ENCODE measurements at places on chromosomes 1 and 21. TPM values are rescaled to one million over a fixed set of nuclear protein-coding genes. Genes with fewer than 3 reads are reported as not detected.

HES5 gene
- 0.22 TPM for total RNA-seq

RGS16 gene
- 4.3 TPM for total RNA-seq

OR6K3 gene
- not detected for total RNA-seq

ST6GALNAC5 gene
- 0.19 TPM for total RNA-seq

UMODL1 gene
- total RNA-seq, result 0.10 TPM

ABCA4 gene
- 0.20 TPM for total RNA-seq

ASAP3 gene
- total RNA-seq, result 32.1 TPM

ADORA1 gene
- total RNA-seq, result 5.7 TPM

GRCh38 chr1:36304970-36305914 is 926 bp upstream of the SH3D21 start:
- peaks cover 29% of the 10 kb centered on the region for H3K36me3 ChIP-seq
- H3K4me1 ChIP-seq, result peaks cover 23% of the 10 kb centered on the region
- DNase-seq, result no peak
- no peak overlapping the region for H3K4me3 ChIP-seq
- H3K27me3 ChIP-seq, result no peaks in the 10 kb centered on the region

- H3K4me1 ChIP-seq, result no peaks in the 10 kb centered on the region
- no peak overlapping the region for H3K4me3 ChIP-seq
- H3K27me3 ChIP-seq, result peaks cover 5% of the 10 kb centered on the region
- H3K36me3 ChIP-seq, result no peaks in the 10 kb centered on the region
- DNase-seq, result no peak
Observed at GRCh38 chr1:6998267-6998666, 213.0 kb downstream of the CAMTA1 start.

- H3K27me3 ChIP-seq, result no peaks in the 10 kb centered on the region
- DNase-seq, result no peak
- no peaks in the 10 kb centered on the region for H3K4me1 ChIP-seq
- H3K4me3 ChIP-seq, result no peak overlapping the region
- H3K36me3 ChIP-seq, result peaks cover 15% of the 10 kb centered on the region
- H3K27ac ChIP-seq, result no peak overlapping the region
Observed at GRCh38 chr1:27333717-27334279, 8.0 kb upstream of the SYTL1 start.

DNA sequence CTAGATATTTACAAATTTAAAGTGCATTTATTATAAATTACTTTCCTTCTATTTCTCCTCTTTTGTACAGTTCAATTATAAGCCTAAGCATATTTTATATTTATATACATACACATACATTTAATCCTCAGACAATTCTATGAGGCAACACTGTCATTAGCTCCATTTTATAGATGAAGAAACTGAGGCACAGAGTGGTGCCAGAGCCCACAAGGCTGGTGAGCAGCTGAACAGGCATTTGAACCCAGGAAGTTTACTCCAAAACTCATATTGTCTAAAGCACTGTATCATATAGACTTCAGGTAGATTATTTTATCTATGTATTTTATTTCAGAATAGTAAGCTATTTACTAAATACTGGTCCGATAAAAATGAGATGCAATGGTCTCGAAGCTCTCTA is 52.3 kb downstream of the PTP4A2 start:
- no peaks in the 10 kb centered on the region for H3K4me1 ChIP-seq
- no peak for DNase-seq
- H3K4me3 ChIP-seq, result no peak overlapping the region
- H3K27me3 ChIP-seq, result no peaks in the 10 kb centered on the region
- no peaks in the 10 kb centered on the region for H3K36me3 ChIP-seq
- H3K27ac ChIP-seq, result no peak overlapping the region

DNA sequence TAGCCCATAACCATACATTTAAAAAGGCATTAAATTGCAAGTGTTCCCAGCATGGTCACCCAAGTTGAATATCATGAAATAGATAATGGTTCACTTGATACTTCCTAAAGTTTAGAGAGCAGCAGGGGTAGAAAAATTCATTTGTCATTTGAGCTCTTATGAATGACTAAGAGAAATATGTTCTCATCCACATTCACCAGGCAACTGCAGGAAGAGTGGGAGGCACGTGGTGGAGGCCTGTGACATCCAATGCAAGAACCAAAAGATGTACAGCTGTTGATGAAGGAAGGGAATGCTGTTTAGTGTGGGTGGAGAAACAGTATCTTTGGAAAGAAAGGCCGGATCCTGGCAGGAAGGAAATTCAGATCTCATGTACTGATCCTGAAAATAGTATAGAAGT is 473.1 kb downstream of the ADGRL2 start:
- H3K4me1 ChIP-seq, result no peaks in the 10 kb centered on the region
- no peaks in the 10 kb centered on the region for H3K27me3 ChIP-seq
- H3K27ac ChIP-seq, result no peak overlapping the region

DNA sequence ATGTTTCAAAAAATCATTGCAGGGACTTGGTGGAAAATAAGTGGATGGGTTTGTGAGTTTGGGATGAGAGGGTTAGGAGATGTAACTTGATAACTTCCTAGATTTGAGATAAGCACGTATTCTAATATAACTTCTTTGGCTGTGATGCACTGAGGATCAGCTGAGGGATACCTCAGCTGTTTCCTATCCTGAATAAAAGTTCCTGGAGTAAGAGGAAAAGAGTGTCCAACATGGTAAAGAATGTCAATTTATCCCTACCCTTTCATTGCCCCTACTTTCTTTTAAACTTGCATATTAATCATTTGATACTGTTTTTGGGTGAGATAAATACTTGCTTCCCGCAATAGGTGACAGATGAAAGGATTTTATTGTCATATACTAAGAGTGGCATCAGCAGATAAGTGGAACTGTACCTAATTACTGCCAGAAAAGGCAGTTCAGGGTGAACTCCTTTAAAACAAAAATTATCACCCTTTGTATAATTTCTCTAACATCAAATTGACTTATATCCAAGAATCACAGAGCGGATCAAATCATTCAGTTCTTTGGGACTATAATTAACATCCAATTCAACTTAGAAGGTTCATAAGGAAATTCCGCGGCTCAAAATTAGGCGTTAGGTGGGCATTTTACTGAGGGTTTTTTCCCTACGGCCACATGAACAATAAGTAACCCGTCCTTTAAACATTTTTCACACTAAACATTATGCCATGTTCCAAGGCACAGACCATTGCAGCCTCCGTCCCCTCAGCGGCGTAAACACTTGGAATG is 1.4 kb upstream of the SUCO start:
- DNase-seq, result no peak
- H3K4me1 ChIP-seq, result peaks cover 3% of the 10 kb centered on the region
- no peaks in the 10 kb centered on the region for H3K36me3 ChIP-seq
- H3K4me3 ChIP-seq, result peak overlapping the region; percentile 95
- no peaks in the 10 kb centered on the region for H3K27me3 ChIP-seq
- peak overlapping the region; percentile 98 for H3K27ac ChIP-seq

- H3K27ac ChIP-seq, result no peak overlapping the region
- H3K27me3 ChIP-seq, result no peaks in the 10 kb centered on the region
- peaks cover 7% of the 10 kb centered on the region for H3K36me3 ChIP-seq
- H3K4me1 ChIP-seq, result peaks cover 39% of the 10 kb centered on the region
- H3K4me3 ChIP-seq, result no peak overlapping the region
Observed at GRCh38 chr1:206498685-206499084, 8.6 kb upstream of the RASSF5 start.

DNA sequence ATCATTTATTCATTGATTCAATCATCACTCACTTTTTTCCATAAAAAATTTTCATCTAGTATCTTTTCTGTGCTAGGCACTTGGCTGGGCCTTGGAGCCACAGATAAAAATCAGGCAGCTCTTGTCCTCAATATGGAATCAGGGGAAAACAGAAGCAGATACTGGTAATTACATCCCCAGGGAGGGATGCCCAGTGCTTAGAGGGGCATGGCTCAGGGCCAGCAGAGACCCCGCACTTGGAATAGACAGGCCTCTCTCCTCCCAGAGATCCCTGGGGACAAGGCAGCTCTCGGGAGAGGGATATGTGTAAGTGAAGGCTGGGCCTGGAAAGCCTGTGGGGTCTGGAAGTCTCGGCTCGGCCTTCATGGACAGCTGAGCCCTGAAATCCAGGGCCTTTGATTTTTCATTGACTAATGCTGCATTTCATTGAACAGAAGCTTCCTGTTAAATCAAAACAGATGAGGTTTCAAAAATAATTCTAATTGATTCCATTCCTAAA is 180.4 kb downstream of the FOXD2 start:
- no peak overlapping the region for H3K27ac ChIP-seq
- no peaks in the 10 kb centered on the region for H3K36me3 ChIP-seq
- H3K4me1 ChIP-seq, result no peaks in the 10 kb centered on the region
- no peak overlapping the region for H3K4me3 ChIP-seq
- no peak for DNase-seq

- no peak overlapping the region for H3K4me3 ChIP-seq
- no peak for DNase-seq
- H3K4me1 ChIP-seq, result no peaks in the 10 kb centered on the region
Observed at GRCh38 chr1:230502306-230502705, 76.2 kb upstream of the PGBD5 start.

GRCh38 chr1:923131-923990 is at the start of gene SAMD11:
Gene SAMD11, plus strand, starts transcription at chr1:923923. Its CDS starts 509 bp downstream, at chr1:924432.
- H3K4me1 ChIP-seq, result peaks cover 23% of the 10 kb centered on the region
- H3K27ac ChIP-seq, result no peak within 1 kb of the TSS
- peak within 1 kb of the TSS; percentile 51 for H3K4me3 ChIP-seq
- no peaks in the 10 kb centered on the region for H3K36me3 ChIP-seq
- peaks cover 18% of the 10 kb centered on the region for H3K27me3 ChIP-seq

DNA sequence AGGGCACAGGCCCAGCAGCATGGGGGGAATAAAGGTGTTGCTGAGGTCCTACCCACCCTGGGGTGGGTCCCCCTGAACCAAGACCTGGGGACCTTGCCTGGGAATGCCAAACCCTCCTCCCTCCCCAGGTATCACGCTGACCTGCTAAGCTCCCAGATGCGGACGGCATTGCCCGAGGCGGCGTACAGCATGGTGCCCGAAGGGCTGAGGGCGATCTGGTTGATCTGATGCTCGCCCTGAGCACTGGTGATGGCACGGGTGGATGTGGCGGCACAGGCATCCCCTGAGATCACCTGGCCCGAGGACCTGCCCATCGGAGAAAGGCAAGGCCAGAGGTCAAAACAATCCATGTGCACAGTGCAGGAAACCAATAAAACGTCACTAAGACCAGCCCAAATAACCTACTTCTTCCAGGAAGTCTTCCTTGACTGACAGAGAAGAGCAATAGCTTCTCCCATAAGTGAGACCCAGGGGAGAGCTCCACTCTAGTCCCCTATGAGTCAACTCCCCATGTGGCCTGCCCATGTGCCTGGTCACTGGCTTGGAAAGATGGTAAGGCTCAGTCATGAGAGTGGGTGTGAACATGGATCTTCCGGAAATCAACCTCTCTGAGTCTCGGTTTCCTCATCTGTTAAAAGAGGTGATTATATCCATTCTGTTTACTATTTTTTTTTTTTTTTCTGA is 46.3 kb downstream of the KIF21B start:
- no peaks in the 10 kb centered on the region for H3K36me3 ChIP-seq
- no peaks in the 10 kb centered on the region for H3K4me1 ChIP-seq
- no peak overlapping the region for H3K4me3 ChIP-seq
- H3K27me3 ChIP-seq, result no peaks in the 10 kb centered on the region
- H3K27ac ChIP-seq, result no peak overlapping the region

- DNase-seq, result no peak
- H3K27ac ChIP-seq, result no peak overlapping the region
- no peak overlapping the region for H3K4me3 ChIP-seq
- H3K36me3 ChIP-seq, result no peaks in the 10 kb centered on the region
- no peaks in the 10 kb centered on the region for H3K27me3 ChIP-seq
- H3K4me1 ChIP-seq, result peaks cover 6% of the 10 kb centered on the region
Observed at GRCh38 chr1:40393173-40393572, 19.6 kb downstream of the SMAP2 start.

DNA sequence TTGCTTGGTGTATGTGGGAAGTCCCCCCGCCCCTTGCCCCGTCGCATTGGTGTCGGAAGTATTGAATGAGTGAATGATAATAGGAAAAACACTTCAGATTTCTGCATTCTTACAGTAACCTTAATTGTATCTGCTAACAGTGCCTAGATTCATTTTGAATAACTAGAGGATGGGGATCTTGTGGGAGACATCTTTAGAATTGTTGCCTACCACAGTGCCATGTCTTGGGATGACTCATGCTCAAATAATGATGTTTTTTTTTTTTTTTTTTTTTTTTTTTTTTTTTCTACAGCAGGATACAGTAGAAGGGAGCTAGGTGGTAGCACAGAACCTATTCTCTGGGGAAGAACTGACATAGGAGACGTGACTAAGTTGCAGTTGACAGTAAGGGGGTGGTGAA is 237.9 kb downstream of the USP25 start:
- H3K27ac ChIP-seq, result no peak overlapping the region
- H3K27me3 ChIP-seq, result no peaks in the 10 kb centered on the region
- H3K4me3 ChIP-seq, result no peak overlapping the region
- peaks cover 9% of the 10 kb centered on the region for H3K4me1 ChIP-seq
- no peaks in the 10 kb centered on the region for H3K36me3 ChIP-seq

DNA sequence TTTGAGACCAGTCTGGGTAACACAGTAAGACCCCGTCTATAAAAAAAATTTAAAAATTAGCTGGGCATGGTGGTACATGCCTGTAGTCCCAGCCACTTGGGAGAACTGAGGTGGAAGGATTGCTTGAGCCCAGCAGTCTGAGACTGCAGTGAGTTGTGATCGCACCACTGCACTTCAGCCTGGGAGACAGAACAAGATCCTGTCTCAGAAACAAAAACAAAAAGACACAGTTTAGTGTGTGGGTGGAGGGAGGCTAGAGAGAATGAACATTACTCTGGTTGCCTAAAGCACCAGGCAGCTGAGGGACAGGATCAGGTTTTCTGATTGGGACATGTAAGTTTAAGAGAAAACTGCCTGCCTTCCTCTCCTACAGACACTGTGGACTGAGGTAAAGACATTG is 42.3 kb downstream of the VAMP4 start:
- H3K4me3 ChIP-seq, result no peak overlapping the region
- no peak overlapping the region for H3K27ac ChIP-seq
- no peaks in the 10 kb centered on the region for H3K27me3 ChIP-seq
- DNase-seq, result no peak
- H3K36me3 ChIP-seq, result no peaks in the 10 kb centered on the region
- no peaks in the 10 kb centered on the region for H3K4me1 ChIP-seq

GRCh38 chr21:33754481-33754880 is 112.2 kb downstream of the ITSN1 start:
- H3K27me3 ChIP-seq, result no peaks in the 10 kb centered on the region
- peaks cover 4% of the 10 kb centered on the region for H3K4me1 ChIP-seq
- H3K36me3 ChIP-seq, result peaks cover 4% of the 10 kb centered on the region
- H3K27ac ChIP-seq, result no peak overlapping the region

DNA sequence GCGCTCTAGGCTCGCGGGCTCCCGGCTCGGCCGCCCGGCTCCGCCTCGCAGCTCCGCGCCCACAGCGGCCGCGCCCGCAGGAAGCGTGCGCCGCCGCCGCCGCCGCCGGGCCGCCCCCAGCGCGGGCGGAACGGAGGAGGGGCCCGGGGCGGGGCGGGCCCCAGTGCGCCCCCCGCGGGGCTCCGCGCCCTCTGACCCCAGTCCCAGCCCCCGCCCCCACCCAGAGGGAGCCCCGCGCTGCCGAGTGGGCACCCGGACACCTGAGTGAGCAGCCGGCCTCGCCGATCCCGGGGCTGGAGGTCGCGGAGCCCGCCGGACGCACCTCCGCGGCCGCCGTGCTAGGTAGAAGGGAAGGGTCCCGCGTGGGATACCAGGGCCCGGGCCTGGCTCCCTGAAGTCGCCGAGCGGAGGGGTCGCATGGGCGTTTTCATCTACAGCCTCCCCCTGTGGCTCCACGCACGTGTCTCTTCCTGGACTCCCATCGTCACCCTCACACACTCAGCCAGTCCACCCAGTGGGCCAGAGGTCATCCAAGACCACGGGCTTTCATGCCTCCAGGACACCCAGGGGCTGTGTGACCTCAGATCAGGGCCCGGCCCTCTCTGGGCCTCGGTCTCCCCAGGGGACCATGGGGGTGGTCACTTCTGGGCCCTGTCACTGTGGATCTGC is at the start of gene SDC3:
Gene SDC3 (minus strand): TSS at position 63 of the 669 bp plus-strand sequence. CDS start 172 bp downstream, outside the sequence.
- DNase-seq, result no peak
- H3K4me3 ChIP-seq, result peak within 1 kb of the TSS; percentile 68
- H3K4me1 ChIP-seq, result peaks cover 24% of the 10 kb centered on the region
- no peaks in the 10 kb centered on the region for H3K27me3 ChIP-seq
